HT-29 (cell line): ENCODE measurements at places on chromosomes 4 and X.

DNA sequence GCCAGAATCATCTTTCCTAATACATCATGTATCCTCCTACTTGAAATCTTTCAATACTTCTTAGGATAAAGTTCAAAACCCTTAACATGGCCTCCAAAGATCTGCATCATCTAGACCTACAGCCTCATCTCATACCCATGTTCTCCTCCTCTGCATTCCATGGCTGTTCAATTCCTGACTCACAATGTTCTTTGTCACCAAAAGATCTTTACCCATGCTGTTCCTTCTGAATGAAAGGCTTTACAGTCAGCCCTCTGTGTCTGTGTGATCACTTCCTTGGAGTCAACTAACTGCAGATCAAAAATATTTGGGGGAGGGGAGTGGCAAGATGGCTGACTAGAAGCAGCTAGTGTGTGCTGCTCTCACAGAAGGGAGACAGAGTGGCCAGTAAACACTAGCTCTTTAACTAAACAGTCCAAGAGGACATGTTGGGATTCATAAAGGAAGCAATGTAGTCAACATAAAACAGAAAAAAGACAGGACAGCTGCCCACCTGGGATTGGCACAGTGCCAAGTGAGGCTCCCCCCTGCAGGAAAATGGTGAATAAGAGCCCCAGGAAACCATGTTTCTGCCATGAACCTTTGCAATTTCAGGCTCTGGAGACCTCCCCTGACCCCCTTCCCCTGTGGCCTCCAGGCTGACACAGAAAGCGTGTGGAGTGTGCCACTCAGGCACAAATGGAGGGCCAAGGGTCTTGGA lies 31.9 kb downstream of the CBR4 start:
- DNase-seq = no peak

- DNase-seq = no peak
Measured at GRCh38 chr4:31104577-31104976, 384.4 kb downstream of the PCDH7 start.

DNA sequence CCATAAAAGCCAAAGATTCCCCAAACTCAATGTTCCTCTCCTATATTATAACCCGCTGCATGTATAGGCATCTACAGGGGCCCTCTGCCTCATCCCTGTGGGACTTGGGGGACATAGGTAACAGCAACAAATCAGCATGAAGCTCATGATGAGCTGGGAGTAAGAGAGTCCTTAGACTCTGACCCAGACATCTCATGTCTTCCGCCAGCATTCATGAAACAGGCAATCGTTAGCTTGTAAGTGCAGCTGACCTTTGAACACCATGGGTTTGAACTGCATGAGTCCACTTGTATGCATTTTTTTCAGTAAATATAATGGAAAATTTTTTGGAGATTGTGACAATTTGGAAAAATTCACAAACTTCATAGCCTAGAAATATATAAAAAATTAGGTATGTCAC lies 10.4 kb upstream of the SCOC start:
- DNase-seq = no peak

DNA sequence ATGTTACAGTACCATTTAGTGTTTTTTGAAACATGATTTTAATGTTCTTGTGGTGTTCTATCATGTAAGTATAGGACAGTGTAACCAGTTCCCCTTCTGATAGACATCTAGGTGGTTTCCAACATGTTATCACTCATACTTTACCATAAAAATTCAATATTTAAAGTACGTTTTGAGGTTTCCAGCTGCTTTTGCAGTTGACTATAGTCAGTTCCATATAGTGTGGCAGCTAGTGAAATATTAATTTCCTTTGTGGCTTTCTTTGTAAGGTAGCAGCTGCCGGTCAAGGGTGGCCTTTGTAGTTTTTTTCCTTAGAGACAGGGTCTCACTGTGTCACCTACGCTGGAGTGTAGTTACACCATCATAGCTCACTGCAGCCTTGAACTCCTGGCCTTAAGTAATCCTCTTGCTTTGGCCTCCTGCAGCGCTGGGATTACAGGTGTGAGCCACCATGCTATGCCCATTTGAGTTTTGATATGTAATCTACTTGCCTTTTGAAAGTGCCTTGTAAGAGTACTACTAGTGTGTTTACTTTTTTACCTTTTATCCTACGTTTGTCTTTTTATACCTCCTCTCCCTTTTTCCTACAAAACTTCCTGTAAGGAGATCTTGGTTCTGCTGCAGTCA lies 63.0 kb downstream of the ARHGAP10 start:
- no peak for DNase-seq

GRCh38 chr4:178174756-178175155 lies 732.5 kb upstream of the AGA start:
- DNase-seq = no peak

GRCh38 chr4:891747-892146 lies 40.4 kb downstream of the GAK start:
- DNase-seq = peak; percentile 7

GRCh38 chr4:187209921-187210613 lies 486.4 kb upstream of the FAT1 start:
- no peak for DNase-seq

GRCh38 chrX:85111347-85111746 lies 107.7 kb downstream of the APOOL start:
- DNase-seq = peak; percentile 57

GRCh38 chr4:183657564-183657963 lies 1.4 kb downstream of the RWDD4 start:
- no peak for DNase-seq

GRCh38 chr4:183808097-183808456 lies 97.0 kb upstream of the STOX2 start:
- DNase-seq = no peak

- DNase-seq = no peak
Measured at GRCh38 chrX:698206-698605, 67.6 kb downstream of the SHOX start.

- no peak for DNase-seq
Measured at GRCh38 chrX:21843179-21843578, 3.8 kb downstream of the MBTPS2 start.

- DNase-seq = no peak
Measured at GRCh38 chrX:49162620-49163019, at the start of gene MAGIX. Gene MAGIX (plus strand): TSS chrX:49162758. CDS start chrX:49162890, 132 bp downstream.

DNA sequence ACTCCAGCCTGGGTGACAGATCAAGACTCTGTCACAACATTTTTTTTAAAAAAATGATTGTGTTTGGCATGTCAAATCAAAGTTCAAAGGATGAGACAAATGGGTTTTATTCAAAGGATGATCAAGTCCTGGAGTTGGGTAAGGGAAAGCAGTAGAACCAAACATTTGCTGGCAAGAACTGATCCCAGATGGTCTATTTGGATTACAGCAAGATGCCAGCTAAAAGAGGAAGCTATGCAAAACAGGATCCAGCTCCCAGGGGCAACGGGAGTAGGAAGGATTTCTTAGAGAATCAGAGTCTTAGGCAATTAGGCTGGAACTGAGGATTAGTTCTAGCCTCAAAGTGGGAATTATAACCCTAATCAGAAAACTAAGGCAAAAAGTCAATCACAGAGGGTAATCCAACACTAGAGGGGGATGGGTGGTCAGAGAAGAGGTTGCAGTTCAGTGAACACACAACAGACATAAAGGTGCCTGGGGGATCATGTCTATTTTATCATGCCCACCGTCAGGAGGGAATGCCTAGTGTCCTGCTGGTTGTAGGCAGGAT lies 133.0 kb upstream of the PLS3 start:
- no peak for DNase-seq

GRCh38 chr4:163618845-163619244 lies 124.4 kb downstream of the TMA16 start:
- no peak for DNase-seq

GRCh38 chr4:114384629-114385028 lies 214.0 kb upstream of the UGT8 start:
- DNase-seq = peak; percentile 69

DNA sequence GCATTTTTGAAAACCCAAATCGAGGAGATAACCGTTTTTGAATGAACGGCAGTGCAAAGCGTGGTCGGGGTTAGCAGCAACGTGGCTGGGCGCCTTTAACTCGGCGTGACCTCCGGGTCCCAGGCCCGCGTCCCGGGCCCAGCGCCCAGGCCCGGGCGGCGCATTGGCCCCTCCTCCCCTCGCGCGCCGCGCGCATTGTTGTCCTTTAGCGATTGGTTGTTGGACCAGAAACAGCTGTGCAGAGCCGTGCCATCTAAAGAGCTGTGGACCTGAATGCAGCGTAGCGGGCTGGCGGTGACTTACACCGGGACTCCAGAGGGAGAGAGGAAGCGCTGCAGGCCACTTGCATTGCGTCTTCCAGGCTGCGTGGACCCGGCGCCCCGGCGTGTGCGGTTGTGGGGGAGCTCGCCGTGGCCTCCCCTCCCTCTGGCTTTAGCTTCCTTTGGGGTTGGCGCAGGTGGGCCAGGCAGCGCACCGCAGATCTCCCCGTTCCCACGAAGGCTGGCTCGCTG lies at the start of gene STOX2:
Gene STOX2, plus strand, starts transcription at position 227 of the 512 bp plus-strand sequence. CDS start 1,484 bp downstream, outside the sequence.
- no peak for DNase-seq

GRCh38 chr4:105843941-105844340 lies 51.3 kb upstream of the NPNT start:
- no peak for DNase-seq

DNA sequence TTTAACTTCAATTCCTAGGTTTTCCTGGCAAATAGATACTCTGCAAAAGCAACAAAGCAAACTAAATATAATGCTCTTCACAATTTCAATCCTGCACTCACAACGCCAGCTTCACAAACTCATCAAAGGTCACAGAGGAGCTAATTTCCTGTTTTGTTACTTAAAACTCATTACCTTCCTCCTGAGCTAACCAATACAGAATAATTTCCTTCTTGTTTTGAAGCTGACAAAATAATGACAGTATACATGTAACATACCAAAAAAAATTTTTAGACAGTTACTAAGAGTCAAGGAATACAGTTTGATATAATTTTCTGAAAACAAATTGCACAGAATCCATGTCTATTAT lies 17.9 kb downstream of the CNOT6L start:
- DNase-seq = no peak

GRCh38 chr4:185912779-185913178 lies 100.8 kb upstream of the SORBS2 start:
- DNase-seq = no peak

DNA sequence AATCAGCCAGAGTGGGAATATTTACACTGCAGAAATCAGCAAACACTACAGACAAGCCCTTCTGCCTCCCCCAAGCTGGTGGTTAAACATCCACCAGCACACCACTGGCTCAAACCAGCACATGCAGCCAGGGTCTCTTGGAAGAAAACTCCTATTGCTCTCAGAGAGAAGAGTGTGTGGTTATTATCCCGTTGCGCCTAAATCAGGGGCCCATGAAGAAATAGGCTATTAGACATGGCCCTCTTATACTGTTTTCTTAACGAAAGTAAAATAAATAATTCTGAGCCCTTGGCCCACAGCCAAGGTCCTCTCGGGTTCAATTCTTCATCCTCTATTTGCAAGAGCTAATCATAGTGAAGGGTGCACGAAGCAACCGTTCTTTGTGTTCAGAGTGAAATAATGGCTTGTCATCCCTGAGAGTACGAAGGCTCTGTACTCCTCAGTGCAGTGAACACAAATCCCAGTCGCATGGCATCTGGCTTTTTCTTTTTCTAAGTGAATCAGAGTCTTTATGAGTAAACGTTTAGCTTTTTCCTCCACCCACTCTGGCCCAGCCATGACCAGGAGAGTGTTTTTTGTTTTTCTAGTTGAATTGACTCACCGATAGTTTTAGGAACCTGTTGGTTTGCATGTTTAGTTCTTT lies 33.4 kb upstream of the RBM47 start:
- DNase-seq = peak; percentile 39

GRCh38 chr4:170374770-170375169 lies 285.0 kb upstream of the AADAT start:
- DNase-seq = peak; percentile 45

DNA sequence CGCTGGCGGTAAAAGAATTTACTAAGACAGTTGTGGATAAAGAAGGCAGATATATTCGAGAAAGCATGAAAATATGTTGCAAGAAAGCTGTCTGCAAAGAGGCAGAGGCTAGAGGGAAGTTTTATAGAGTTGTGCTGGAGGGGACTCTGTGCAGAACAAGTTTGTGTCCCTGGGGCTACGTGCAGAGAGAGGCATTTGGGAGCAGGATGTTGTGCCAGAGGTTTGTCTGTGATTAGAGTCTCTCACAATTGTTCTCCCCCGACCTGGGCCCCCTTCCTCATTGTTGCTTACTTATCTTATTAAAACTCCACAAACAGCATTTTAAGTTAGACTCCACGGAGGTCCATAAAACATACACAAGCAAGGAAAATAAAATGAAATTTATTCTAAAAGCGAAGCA lies 831.3 kb downstream of the NLGN4X start:
- no peak for DNase-seq

- DNase-seq = peak; percentile 52
Measured at GRCh38 chrX:17674601-17675000, 62.7 kb upstream of the SCML1 start.

GRCh38 chr4:154559494-154560418 lies 3.1 kb upstream of the FGB start:
- peak; percentile 76 for DNase-seq

DNA sequence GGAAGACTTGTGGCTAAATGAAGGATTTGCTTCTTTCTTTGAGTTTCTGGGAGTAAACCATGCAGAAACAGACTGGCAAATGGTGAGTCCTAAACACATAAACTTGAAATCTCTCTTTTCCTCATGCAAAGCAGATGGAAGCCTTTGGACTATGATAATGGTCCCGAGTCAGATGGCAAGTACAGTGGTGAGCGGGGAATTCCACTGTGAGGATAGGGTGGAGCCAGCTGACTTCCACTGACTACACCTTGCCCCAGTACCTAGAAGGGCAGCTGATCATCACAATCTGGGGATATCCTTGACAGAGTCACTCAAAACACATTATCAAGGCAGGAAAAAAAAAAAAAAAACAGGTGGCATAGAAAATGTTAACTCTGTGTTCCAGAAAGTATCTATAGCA lies 34.3 kb downstream of the ENPEP start:
- peak; percentile 13 for DNase-seq

DNA sequence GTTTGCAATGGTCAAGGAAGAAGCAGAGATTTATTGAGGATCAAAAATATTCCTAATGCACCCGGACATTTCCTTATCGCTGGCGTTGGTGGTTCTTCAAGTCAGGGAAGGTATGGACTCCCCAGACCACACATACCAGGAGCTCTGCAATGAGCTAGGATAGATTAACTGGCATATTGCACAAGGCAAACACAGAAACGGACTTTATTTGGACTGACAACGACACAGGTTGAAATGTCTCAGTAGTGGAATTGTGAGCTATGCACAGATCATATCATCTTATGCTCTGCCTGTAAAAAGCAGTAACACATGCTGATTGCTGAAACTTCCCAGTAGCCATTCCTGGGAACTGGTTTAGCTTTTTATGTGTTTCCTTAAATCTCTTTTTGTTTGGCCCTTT lies 1.7 kb downstream of the TSPAN7 start:
- DNase-seq = no peak
